ENCODE measurements at places on chromosomes 11 and 22.
A peak's percentile ranks its signal among the peaks of the same experiment; 100 is the strongest.

GRCh38 chr22:50657925-50658324 lies 14.7 kb upstream of the SHANK3 start:
- DNase-seq = no peak

DNA sequence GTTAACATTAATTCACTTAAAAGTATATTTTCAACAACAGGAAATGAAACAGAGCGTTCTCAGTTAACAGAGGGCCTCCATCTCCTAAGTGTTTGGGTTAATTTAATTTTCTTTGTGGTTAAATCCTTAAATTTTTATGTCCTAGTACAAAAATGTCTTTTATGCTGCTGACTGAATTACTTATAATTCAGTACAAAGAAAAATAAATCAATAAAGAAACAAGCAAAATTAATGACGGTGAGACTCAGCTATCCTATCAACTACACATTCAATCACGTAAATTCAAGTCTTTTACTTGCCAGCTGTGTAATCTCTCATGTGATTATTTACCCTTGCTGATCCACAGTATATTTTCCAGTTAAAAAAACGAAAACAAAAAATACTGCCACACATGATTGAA lies 81.4 kb downstream of the BBOX1 start:
- DNase-seq = no peak

DNA sequence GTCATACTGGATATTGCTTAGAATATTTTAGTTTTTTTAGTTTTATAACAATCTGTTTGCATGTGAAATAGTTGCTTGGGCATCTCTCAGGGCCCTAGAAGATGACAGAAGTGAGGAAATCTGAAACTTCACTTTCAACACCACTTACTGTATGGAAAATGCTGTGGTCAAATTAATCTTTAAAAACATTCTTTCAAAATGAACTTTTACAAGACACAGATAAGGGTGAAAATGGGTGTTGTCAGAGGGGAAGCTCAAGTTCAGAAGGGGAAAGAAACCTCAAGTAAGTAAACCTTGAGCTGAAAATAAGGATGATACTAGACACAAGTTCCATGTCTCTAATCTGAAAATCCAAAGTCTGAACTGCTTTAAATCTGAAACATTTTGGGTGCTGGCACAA lies 1840.1 kb upstream of the RAG2 start:
- DNase-seq = no peak

- DNase-seq = no peak
Observed at GRCh38 chr11:117973503-117973860, 12.7 kb upstream of the IL10RA start.

DNA sequence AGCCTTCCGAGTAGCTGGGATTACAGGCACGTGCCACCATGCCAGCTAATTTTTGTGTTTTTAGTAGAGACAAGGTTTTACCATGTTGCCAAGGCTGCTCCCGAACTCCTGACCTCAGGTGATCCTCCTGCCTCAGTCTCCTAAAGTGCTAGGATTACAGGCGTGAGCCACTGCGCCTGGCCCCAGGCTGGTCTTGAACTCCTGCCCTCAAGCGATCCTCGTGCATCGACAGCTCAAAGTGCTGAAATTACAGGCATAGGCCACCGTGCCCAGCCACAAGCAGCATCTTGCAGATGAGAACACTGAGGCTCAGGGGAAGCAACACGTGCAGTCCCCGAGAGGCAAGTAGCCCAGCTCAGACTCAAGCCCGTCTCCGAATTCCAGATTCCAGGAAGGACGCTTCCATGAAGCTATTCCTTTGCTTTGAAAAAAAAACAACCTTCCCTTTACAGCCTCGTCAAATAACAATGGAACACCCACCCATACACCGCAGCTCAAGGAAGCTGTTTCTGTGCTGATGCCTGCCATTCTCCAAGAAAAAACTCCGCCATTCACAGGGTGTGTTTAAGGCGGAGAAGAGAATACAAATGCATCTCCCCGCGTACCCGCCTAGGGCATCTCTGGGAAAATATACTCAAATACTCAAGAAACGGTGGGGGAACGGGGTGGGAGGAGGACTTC lies 34.5 kb upstream of the PDGFB start:
- no peak for DNase-seq

- DNase-seq = no peak
Observed at GRCh38 chr22:28892175-28892731, 8.9 kb downstream of the ZNRF3 start.

DNA sequence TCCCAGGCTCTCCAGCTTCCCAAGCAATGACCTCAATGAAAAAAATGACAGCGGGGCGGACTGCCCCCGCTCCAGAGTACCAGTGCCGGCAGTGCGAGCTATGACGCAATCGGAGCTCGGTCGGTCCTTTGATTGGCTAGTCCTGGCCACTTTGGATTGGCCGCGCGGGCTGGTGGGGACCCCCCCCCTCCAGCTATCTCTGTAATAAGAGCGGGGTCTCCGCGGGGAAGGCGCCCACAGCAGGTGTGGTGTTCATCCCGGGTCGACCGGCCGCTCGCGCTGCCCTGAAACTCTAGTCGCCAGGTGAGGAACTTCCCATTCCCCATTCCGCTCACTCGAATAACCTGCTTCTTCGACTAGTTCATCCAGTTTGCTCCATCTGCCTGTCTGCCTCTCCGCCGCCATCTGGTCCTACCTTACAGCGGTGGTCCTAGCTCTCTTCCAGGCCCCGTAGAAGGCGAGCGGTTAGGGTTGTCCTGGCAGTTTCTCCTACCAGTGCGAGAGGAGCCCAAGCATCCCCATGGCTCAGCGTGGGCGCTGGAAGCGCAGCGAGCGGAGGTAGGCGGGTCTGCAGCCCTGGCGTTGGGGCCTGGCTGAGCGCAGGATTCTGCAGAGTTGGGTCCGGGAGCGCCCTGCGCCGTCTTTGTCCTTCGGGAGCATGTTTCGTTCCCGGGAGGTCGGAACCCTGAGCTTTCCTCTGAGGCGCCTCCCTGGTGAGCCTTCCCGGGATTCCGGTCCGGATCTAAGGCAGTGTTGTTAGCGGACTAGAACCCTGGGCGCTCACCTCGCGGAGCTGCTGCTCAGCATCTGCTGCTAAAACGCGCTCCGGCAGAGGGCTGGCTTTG lies at the start of gene CALCB:
CALCB (plus strand) TSS at position 233 of the 845 bp plus-strand sequence. CDS start 1,126 bp downstream, outside the sequence.
- peak; percentile 32 for DNase-seq
